ENCODE measurements at places on chromosomes 1 and 21.

GRCh38 chr1:184941735-184942134 is 32.6 kb downstream of the NIBAN1 start:
- no peak for DNase-seq

DNA sequence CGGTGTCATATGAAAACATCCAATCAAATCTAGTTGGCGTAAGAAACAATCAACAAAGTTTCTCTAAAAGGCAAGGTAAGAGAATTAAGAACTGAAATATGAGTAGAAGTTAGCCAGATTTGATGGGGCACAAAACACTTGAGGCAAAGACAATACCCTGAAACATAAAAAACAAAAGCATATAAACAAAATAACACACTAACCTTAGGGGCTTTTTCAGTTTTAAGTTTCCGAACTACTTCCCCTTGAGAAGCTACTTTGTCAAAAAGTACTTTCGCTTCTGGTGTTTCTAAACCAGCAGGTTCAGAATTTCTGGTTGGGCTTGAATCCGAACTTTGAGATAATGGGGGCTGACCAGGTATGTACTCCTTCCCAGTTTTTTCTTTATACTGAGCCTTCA is 57.9 kb downstream of the EPRS1 start:
- DNase-seq = no peak

GRCh38 chr1:203082571-203083462 is 3.0 kb downstream of the MYOG start:
- DNase-seq = no peak

DNA sequence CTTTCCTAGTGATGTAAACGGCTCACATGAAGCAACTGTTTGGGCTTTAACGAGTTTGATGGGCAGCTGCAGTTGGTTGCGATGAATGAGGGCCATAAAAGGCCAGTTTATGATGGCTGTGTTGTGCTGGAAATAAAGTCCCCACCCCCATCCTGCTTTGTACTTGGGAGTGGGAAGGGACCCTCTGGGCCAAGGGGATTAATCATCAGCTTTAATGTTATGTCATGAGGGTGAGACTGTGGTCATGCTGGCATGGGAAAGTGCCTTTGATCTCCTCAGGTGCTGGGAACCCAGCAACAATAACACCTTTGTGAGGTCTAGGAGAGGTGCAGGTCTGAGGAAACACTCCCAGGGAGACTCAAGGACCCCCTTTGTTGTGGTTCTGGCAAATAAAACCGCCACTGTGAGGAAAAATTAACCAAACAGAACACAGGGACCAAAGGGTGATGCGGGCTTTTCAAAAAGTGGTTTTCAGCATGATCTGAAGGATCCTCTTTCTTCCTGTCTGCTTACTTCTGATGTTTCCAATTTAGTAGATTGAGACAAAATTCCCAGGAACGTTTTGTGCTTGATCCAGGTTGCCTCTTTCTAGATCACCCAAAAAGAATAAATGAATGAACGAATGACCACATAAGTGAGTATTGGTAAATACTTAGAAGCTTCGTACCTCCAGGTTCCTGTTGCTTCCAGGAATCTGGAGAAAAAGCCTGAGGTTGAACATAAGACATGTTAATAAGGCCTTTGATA is 257.8 kb upstream of the HOOK1 start:
- DNase-seq = no peak

DNA sequence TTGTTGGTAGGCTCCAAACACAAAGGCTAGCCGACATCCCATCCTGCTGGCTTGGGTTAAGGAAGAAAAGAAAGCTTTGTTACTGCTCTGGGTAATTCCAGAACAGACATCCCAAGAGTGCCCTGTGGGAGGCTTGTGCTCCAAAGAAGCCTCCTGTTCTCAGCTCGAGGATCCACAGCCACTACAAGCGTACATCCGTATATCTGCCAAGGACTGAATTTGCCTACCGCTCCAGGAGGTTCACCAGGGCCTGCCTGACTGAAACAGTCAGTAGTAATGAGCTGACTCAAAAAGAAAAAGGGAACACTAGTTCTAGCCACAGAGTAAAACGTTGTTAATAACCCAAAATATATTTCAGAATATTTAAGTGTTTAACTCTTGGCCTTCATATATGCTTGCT is 24.8 kb upstream of the MUTYH start:
- DNase-seq = no peak

GRCh38 chr1:24133819-24134218 is 9.1 kb downstream of the IL22RA1 start:
- DNase-seq = no peak

GRCh38 chr1:155080312-155081228 is 1.9 kb downstream of the EFNA3 start:
- DNase-seq = no peak

- DNase-seq = no peak
These were observed 5.7 kb upstream of the SLC1A7 start for GRCh38 chr1:53148123-53148522.

DNA sequence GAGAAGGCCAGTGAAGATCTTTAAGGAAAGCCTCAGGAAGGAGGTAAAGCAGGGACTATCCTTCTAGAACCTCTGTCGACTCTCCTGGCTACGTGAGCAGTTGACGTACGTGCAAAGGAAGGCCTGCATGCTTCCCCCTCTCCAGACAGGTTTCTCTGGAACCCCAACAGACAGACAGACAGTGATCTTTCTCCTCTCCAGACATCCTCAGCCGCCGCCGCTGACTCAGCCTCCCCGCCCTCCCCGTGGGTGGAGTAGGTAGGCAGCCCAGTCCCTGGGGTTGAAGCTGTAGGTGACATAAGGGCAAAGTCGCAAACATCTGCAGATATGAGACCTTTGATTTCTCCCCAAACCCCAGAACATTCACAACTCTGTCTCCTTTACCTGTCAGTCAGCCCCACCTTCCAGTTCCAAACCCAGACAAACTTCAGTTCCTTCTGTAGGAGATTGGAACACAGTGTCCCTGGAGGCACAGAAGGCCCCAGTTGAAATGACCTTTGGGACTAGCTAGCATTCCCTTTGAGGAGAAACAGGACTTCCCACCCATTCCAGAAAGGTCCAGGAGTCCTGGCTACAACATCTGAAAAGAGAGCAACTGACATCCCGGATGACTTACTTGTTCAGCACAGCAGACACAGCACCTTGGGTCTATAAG is 146.0 kb upstream of the JUN start:
- no peak for DNase-seq

DNA sequence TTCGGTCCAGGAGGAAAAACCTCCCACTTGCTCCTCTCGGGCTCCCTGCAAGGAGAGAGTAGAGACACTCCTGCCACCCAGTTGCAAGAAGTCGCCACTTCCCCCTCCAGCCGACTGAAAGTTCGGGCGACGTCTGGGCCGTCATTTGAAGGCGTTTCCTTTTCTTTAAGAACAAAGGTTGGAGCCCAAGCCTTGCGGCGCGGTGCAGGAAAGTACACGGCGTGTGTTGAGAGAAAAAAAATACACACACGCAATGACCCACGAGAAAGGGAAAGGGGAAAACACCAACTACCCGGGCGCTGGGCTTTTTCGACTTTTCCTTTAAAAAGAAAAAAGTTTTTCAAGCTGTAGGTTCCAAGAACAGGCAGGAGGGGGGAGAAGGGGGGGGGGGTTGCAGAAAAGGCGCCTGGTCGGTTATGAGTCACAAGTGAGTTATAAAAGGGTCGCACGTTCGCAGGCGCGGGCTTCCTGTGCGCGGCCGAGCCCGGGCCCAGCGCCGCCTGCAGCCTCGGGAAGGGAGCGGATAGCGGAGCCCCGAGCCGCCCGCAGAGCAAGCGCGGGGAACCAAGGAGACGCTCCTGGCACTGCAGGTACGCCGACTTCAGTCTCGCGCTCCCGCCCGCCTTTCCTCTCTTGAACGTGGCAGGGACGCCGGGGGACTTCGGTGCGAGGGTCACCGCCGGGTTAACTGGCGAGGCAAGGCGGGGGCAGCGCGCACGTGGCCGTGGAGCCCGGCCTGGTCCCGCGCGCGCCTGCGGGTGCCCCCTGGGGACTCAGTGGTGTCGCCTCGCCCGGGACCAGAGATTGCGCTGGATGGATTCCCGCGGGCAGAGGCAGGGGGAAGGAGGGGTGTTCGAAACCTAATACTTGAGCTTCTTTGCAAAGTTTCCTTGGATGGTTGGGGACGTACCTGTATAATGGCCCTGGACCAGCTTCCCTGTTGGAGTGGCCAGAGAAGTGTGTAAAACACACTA is 45.3 kb downstream of the MRPL39 start:
- DNase-seq = no peak

- DNase-seq = no peak
These were observed 199.5 kb downstream of the AJAP1 start for GRCh38 chr1:4853904-4854303.

GRCh38 chr1:36884029-36884701 is 150.2 kb downstream of the GRIK3 start:
- no peak for DNase-seq

- no peak for DNase-seq
These were observed 226.4 kb downstream of the DYRK1A start for GRCh38 chr21:37593015-37593414.

DNA sequence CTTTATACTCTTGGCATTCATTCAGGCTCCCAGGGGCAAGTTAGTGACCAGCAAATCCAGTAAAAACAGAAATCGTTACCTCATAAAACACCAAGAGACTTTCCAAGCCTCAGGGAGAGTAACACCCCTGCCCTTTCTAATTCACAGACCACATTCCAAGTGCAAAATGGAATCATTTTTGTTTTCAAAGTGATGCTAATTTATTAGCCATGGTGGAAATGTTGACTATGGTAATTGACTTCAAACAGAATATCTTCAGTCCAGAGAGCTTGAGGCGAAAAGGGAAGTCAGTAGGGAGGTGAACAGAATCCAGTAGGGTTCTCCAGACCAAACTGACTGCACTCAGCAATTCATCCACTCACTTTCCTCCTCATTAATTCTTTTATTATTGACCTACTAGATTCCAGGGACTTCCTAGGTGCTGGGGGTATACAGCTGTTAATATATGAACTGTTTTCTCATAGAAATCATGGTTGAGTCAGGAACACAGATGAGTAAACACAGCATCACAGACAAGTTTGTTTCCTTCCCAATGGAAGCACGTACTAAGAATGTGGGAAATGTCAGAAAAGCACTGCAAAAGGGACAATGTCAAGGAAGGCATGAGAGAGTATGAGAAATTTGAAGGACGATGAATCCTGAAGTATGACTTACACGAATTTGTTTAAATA is 388.5 kb upstream of the C1orf87 start:
- DNase-seq = no peak

GRCh38 chr1:201296352-201296751 is 13.0 kb downstream of the PKP1 start:
- no peak for DNase-seq

- no peak for DNase-seq
These were observed 4.6 kb downstream of the COLGALT2 start for GRCh38 chr1:184032930-184033418.

DNA sequence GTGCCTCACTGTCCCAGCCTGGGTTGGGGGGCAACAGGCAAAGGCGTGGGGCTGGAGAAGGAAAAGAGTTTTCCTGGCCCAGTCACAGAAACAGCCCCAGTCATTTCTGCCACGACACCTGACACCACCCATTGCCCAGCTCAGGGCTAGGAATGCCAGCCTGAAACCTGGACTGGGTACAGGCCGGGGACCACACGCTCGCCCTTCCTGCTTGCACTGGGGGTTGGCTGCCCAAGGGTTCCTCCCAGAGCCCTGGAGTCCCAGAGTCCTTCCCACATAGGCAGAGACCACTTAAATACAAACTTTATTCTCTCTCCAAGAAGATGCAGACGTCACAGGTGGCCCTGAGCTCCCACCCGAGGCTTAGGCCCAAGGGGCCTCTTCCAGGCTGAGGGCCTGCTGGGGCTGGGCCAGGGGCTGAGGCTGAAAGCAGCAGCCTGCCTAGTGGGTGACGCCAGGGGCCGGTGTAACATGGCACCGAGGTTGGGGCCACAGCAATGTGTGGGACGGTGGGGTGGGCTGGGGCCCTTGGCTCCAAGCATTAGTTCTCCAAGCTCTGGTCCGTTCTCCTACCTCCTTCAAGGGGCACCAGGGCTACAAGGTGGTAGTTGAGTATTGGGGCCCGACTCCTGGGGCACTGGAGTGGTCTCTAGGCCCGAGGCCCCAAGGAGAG is 1.6 kb downstream of the TMEM52 start:
- no peak for DNase-seq

- DNase-seq = no peak
These were observed 36.2 kb upstream of the DOCK7 start for GRCh38 chr1:62724430-62724829.

- no peak for DNase-seq
These were observed 134.3 kb downstream of the PLPP3 start for GRCh38 chr1:56444960-56445646.

DNA sequence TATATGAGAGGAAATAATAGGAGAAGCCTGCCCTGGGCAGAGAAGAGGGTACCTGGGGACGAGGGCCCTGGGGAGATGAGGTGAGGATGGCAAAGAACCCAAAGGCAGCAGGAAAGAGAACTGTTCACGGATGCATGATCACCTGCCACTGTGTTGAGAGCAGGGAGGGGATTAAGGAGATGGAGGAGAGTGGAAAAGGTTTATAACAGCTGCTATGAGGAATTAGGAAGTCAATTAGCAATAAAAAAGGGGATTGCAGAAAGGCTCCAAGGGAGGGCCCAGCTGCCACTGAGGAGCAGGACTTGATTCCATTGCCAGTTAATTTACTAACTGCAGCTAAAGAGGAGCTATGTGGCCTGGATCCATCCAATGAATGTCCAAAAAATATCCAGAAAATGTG is 61.1 kb downstream of the GFI1 start:
- DNase-seq = peak; percentile 96

- DNase-seq = no peak
These were observed 610 bp downstream of the DRAXIN start for GRCh38 chr1:11691928-11692711.

GRCh38 chr1:209552406-209553264 is 30.9 kb upstream of the CAMK1G start:
- DNase-seq = no peak

- no peak for DNase-seq
These were observed 18.9 kb upstream of the SLC25A33 start for GRCh38 chr1:9520411-9520810.

DNA sequence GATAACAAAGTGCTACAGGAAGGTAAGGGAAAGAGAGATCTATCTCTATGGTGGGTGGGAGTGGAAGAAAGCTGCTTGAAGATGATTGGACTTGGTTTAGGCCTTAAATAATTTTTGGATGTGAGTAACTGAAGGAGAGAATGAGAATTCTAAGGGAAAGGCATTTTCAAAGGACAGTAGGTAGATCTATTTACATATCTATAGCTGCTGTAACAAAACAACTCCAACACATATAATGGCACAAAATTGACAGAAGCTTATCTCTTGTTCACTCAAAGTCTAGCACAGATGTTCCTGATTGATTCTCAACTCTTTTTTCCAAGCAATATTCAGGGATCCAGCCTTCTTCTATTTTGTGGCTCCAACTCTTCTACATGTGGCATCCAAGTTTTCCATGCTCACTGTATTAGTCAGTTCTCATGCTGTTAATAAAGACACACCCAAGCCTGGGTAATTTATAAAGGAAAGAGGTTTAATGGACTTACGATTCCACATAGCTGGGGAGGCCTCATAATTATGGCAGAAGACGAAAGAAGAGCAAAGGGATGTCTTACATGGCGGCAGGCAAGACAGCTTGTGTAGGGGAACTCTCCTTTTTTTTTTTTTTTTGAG is 3.1 kb upstream of the DDAH1 start:
- no peak for DNase-seq

Measured in NCI-H524 treated with DMSO at 0.1 percent for 48 hours (cell line).